ENCODE measurements at places on chromosomes 4 and X.

DNA sequence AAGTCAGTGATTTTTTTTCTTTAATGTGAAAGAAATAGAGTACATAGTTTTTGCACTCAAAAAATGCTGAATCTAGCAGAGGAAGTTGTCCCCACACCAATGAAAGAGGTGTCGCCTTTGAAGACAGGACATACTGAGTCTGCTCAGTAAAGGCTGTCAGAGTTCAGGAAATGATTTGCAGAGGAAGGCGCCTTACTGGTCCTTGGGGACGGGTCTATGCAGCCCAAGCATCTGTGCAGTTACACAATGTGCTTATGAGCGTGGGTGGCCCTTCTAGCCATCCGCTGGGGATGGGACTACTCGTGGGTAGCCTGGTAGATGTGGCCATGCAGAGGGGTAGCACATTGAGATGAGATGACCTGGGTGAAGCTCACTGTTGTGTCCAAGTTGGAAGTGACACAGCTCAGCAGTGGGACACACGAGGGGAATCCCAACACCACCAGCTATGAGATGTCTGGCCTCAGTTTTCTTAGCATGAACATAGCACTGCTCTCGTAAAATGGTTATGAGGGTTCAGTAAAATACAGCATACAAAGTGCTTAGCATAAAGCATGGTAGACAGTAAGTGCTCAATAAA, 116.5 kb upstream of the RBPJ start:
- no peak for DNase-seq

DNA sequence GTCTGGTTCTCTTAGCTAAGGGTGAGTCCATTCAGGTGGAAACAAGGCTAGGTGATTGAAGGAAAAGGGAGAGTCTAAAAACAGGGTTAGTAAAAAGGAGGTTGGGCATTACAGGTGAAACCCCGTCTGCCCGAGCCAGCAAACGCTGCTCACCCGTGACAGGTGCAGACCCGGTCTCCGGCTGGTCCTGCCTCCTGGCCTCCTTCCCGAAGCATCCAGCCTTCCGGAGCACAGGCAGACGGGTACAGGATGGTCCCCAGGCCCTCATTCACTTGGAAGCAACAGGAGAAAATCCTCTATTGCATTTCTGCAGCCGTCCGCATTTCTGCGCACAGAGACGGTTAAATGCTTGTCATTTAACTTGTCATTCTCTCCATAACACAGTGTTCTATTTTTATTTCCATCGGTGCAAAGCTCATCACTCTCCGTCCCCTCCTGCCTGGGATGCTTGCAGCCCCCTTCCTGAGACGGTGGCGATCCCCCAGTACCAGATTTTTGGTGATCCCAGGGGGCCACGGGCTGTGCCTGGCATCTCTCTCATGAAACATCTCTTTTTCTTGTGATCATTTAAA, 90.8 kb upstream of the PPP2R3B start:
- DNase-seq = no peak

DNA sequence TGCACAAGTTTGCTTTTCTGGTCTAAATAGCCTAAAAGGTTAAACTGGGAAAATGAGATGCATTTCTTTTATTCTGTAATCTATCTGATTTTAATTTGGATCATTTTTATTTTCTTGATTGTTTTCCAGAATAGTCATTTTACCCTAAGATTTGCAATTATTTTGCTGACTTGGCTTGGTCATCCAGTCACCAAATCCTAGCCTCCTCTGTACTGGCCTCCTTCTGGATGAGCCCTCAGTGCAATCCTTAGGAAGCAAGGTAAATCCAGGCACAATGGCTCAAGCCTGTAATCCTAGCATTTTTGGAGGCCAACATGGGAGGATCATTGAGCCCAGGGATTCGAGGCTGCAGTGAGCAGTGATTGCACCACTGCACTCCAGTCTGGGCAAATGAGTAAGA, 9.2 kb downstream of the EREG start:
- no peak for DNase-seq

DNA sequence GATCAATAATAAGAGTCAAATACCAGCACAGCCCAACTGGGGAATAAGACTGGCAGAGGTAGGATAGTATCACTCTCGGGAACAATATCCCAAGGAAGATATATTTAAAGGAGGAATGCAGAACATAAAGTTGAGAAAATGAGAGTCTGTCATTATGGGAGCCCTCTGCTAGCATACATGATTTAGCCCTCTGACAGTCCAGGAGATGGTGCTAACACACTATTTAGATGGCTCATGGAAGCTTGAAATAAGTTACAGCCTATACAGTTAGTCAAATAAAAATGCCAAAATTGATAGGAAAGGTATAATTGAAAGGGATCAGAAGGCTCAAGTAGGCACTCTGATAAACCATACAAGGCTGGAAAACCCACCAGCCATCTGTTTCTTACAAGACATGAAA, 201.0 kb upstream of the NEIL3 start:
- DNase-seq = no peak

- no peak for DNase-seq
These were observed 37.1 kb downstream of the LGI2 start for GRCh38 chr4:24993551-24994080.

DNA sequence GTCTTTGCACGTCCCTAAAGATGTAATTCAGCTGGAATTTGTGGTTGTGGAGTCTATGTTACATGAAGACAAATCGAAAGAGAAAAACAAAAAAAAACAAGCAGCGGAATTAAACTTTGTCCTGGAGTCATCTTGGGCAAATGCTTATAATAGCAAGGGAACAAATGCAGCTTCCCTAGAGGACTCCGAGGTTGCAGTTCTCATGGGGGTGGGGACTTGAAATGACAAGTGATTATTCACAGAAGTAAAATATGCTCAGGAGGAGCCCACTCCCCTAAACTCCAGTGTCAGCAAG, 362.4 kb downstream of the ARHGAP24 start:
- DNase-seq = no peak

GRCh38 chr4:105306158-105306781, 159.6 kb downstream of the TET2 start:
- no peak for DNase-seq

DNA sequence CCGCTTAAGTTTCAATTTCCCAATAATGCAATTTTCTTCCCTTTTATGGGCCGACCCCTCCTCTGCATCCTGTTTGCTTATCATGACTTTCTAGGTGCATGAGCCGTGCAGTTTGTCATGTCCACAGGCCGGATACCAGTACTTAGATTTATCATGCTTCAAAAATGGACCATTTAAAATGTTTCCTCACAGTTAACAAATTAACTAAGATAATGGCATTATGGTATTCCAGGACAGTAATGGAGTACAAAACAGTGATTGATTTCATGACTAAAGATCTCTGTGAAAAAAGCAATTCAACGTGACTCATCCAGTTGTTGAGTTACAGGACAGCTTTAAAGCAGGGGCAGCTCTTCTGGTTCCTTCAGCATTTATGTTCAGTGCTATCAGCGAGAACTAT, 23.0 kb downstream of the SNX25 start:
- no peak for DNase-seq

GRCh38 chr4:126843492-126844067, 789.2 kb upstream of the INTU start:
- no peak for DNase-seq

DNA sequence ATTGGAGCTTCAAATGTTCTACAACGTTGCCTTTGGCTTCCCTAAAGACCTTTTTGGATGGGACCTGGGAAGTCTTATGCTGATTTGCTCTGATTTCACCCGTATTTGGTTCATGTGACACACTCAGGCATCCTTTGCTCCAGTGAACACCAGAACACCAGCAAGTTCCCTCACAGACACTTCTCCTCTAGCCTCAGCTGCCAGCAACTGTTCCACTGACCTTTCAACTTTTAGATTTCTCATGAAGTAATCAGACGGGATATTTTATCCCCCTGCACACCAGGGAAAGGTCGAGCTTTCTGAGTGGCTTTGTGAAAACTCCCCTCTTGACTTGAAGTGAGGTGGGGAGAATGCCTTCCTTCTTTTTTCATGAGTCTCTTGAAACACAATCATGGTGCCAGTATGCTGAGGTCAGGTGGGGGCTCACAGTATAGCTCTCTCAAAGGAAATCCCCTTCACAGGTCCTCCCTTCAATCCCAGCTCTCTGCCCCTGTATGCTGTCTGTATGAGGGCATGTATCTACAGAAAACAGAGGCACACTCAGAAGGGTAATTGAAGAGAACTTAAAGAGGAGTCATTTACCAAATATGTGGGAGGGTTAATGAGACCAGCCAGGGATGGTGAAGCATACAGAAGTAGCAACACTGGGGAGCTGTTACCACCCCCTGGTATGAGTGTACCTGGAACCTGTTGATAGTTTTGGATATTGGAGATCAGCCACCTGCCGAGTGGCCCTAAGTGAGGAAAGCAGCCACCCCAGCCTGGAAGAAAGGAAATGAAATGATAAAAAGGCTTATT, 62.7 kb downstream of the FGFBP1 start:
- DNase-seq = no peak

DNA sequence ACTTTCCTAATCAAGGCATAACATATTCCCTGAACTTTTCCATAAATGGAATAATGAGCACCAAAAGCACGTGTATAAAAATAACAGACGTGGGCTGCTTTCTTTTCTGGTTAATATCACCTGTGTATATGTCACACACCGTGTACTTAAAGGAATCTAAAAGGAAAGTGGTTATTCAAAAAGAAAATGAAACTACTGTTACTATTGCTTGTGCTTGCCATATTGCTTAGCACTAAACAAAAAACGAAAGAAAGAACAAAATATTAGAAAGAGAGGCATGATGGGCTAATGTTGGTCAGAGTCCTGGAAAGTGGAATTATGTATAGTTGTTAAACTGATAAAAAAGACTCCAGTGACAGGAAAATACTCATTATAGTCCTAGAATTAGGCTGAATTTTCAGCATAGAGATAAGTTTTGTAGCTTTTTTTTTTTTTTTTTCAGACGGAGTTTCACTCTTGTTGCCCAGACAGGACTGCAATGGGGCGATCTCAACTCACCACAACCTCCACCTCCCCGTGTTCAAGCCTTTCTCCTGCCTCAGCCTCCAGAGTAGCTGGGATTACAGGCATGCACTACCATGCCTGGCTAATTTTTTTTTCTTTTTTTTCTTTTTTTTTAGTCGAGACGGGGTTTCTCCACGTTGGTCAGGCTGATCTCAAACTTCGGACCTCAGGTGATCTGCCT, 123.2 kb downstream of the PABPC4L start:
- no peak for DNase-seq
